ENCODE measurements at places on chromosomes 4 and X.

GRCh38 chrX:124737771-124738170 is 391.4 kb downstream of the SH2D1A start:
- no peak for DNase-seq

DNA sequence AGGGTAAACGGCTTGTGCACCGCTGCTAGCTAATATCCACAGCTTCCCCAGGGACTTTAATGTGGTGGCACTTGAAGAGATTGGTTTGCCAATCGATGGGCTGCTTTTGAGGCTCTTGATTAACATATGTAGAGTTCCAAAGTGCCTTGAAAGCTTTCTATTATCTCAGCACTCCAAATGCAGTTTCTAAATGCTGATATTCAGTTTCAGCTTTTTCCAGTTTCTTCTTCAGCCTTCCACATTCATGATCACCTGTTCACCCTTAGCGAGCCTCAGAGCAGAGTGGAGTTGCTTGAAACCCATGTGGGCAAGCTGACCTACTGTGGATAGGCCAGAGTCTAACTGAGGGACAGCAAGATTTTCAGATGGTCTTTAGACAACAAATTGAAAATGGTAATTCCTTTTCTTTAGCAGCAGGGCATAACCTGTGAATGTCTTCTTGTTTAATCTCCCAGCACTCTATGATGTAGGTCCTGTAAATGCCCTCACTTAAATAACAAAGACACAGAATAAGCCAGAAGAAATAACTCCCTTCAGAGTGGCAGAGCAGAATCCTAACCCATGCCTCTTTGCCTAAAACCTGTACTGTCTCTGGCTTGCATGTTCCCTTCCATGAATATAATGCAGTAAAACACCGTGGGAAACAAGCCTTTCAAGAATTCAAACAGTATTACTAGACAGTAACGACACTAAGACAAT is 99.8 kb downstream of the TSPAN5 start:
- DNase-seq: no peak

GRCh38 chr4:67762086-67762485 is 7.9 kb upstream of the GNRHR start:
- peak; percentile 24 for DNase-seq

DNA sequence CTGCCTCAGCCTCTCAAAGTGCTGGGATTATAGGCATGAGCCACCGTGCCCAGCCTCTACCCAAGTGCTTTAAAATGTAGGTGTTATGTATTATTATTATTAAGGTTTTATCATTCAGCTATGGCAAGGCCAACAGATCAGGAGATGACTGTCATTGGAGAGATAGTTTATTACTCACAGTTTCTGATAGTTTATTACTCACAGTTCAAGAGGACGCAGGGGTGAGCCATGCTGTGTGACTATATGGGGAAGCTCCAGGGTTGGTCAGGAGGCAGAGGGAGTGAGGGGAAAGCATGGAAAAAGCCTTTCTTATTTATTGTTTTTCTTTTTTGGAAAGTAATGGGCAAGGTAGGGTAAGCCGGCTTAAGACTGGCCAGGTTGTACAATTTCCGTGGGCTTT is 25.4 kb upstream of the ARSD start:
- no peak for DNase-seq

- DNase-seq: no peak
Observed at GRCh38 chr4:36385951-36386571, 104.6 kb downstream of the DTHD1 start.

DNA sequence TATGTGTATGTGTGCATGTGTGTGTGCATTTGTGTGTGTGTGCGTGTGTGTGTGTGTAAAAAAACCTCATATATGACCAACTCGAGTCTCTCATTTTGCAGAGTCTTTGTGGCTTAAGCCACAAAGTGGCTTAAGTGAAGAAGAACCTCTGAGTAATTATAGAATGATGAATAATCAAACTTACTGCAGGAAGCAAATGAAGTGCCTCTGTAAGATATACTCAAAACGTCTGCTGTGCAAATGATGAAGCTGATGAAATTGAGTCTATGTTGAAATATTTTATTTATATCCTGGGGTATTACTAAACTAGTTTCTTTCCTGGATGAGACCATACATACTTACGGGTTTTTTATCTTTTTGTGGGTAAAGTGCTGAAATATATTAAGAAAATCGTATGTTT is 1198.7 kb downstream of the PCDH7 start:
- DNase-seq: no peak

GRCh38 chr4:186144198-186144945 is 39.9 kb downstream of the FAM149A start:
- peak; percentile 84 for DNase-seq

DNA sequence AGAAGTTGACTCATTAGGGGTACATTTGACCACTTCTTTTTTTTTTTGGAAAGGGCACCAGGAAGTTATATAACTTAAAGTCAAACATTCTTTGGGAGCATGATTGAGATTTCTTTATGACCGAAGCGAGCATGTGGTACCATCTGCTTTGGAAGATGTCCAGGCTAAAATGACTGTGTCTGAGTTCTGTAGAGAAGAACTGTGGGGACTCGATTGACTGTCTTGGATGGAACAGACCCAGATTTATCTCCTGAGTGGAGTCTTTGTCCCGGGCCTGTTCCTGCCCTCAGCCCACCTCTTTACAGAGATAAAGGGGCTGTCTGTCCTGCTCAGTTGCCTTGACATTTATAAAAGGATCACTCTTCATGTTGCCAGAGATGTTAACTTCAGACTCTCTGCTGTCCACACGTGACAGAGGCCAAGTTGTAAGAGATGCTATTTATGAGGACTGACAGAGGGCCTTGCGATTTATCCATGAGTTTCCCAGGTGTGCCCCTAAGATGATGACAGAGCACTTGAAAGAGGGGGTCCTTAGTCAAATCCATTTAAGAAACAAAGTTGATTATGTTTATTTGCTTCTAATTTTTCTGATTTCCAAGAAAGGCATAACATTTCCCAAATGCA is 16.8 kb downstream of the SMIM20 start:
- DNase-seq: peak; percentile 77

DNA sequence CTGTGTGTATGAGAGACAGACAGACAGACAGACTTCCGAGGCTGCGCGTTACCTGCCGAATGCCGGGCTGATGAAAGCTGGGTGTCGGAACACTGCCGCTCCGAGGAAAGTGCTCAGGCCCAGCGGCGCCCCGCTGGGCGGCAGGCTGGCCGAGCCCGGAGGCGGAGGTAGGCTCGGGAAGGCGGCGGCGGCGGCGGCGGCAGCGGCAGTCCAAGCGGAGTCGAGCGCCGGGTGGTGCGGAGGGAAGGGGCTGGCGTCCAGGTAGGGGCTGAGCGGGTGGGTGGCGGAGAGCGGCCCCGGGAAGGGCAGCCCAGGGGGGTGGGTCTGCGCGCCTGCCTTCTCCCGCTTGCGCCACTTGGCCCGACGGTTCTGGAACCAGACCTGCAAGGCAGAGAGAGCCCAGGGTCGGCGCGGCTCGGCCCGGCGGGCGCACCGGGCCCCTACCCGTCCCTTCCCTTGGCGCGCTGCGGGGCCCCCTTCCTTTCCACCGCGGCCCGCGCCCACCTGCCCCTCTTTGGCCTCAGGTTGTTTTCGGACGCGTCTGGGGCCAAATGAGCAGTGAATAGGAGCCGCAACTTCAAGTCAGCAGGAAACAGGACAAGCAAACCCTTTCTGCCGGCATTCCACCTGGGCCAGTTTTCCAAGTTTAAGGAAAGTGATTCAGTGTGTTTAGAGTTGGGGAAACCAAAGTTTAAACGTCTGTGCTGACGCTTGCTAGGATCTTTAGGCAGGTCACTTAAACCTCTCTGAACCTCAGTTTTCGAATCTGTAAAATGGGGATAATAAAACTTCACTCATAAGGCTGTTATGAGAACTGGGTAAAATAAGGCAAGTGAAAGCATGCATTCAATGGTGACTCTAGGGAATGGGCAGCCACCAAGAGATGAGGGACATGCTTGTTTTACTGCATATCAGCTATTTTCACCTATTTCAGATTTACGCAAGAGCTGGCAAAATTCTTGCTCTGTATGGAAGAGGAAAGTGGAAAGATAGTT is 8.4 kb downstream of the ARX start:
- DNase-seq: no peak

- no peak for DNase-seq
Observed at GRCh38 chr4:166169111-166169510, 296.1 kb downstream of the TLL1 start.

DNA sequence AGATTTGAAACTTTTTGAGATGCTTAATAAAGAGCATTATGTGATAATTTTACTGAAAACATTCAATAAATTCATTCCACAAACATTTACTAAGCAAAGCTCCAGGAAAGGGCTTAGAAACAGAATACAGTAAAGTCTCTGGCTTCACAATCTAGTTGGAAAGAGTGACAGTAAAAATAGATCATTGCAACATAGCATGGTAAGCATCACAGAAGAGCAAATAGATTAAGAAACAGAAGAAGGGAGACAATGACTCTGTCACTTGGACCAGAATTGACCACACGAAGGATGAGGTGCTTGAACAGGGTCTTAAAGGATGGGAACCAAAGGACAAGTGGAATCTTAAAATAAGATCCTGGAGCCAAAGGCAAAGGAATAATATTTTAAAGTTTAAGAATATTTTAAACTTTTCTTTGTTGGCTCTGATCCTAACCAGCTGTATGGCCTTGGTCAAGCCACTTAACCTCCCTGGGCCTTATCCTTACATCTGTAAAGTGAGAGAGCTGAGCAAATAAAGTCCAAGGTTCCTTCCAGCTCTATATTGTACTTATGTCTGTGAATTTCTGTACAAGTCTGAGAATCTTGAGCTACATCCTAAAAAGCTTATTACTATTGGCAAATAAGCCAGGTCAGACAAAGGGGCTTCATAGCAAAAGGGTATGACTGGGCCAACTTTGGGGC is 33.9 kb downstream of the SEC24D start:
- DNase-seq: no peak
